ENCODE measurements at places on chromosomes 12 and 14.
A peak's percentile ranks its signal among the peaks of the same experiment; 100 is the strongest.

GRCh38 chr14:50822501-50823042, 8.4 kb downstream of the NIN start:
- DNase-seq = no peak

DNA sequence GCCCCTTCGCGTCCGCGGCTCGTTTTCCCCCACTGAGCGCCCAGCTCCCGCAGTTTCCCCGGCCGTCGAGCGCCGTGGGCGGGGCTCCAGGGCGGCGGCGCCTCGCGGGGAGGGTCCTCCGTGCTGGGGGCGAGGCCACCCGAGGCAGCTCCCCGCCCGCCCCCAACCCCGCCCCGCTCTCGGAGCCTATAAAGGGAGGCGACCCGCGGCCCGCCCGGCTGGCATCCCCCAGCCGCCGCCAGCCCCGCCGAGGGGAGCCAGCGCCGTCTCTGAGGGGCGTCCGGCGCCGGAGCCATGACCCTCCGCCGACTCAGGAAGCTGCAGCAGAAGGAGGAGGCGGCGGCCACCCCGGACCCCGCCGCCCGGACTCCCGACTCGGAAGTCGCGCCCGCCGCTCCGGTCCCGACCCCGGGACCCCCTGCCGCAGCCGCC, at the start of gene TAMALIN:
TAMALIN (plus strand) TSS at position 221 of the 432 bp plus-strand sequence; CDS start at position 295, 74 bp downstream.
- DNase-seq = peak; percentile 33

DNA sequence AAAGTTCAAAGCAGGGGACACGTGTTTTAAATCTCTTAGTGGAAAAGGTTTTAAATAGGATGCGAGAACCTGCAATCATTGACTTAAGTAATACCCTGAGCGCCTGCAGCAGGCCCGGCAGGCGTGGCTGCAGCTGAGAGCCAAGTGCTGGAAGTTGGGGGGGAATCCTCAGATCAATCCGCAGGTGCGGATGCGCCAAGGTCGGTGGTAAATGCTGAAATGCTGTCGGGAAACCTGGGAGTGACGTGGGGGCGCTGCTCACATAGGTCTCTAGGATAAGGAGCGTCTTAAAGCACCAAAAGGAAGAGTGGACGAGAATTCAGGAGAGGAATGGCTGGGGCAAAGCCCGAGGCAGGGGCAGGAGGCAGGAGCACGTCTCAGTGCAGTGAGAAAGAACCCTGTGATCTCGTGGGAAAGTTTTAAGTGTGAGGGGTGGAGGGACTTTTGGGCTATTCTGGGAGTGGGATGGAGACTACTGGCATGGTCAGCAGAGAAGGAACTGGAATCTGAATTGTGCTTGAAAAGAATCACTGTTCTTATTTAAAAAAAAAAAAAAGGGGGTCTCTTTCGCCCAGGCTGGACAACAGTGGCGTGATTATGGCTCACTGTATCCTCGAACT, 883 bp upstream of the CDCA4 start:
- DNase-seq = peak; percentile 65

DNA sequence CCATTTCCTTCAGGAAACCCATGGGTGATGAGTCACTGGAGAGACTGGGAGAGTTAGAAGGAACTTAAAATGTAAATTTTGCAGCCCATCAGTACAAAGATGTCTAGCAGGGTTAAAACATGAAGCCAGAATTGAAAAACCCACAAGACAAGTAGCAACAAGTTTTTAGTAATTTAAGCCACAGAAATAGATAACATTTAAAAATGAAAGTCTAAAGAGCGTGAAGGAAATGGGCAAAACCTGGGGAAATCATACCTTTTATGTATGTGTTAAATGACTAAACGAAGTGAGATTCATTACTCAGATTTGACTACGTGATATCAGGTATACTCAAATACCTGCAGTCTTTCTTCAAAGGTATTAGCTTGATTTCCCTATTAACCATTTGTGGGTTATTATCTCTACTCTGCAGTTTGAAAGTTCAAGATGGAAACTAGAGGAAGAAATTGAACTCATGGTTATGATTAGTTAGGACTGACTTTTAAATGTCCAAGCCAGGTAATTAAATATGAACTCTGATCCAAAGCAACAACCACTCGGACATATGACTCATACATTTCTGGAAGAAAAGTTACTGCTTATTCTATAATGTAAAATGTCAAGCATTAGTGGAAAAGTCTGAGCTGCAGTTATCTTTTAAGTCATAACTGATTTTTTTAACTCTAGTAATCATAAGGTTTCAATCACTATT, 84.1 kb downstream of the ITPR2 start:
- no peak for DNase-seq

DNA sequence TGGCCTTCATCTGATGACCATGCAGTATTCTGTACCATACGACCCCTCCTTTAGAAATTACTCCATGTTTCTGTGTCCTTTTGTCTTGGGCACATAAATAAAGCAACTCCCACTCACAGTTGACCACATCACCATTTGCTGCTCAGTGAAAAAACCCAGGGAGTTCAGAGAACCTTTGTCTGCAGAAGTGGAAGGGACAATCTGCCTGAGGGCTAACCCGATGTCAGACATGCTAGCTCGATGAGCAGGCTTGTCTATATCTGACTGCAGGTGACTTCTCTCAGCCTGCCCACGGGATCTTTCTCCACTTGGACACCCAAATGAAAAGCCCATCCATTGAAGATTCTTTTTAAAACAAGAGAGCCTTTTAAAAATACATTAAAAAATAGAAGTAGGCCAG, 45.7 kb upstream of the GRIP1 start:
- no peak for DNase-seq

GRCh38 chr12:9331218-9331626, 123.0 kb upstream of the PZP start:
- peak; percentile 41 for DNase-seq

DNA sequence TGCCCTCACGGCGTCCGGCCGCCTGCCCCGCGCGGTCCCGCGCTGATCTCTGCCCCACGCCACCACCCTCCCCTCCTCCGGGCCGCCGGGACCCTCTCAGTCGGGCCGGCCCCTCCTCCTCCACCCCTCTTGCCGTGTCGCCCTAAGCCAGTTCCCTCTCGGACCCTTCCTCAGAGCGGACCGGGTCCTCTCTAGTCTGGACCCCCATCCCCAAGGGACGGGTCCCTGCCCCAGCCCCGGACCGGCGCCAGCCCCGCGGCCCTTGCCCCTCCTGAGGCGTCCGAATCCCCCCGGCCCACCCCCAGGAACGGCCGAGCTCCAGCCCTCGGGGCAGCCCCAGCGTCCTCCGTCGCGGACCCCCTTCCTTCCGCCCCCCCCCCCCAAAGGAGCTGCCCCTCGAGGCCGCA, 485 bp downstream of the PPP4R4 start:
- no peak for DNase-seq

GRCh38 chr14:33676891-33677290, 274.0 kb downstream of the EGLN3 start:
- no peak for DNase-seq

DNA sequence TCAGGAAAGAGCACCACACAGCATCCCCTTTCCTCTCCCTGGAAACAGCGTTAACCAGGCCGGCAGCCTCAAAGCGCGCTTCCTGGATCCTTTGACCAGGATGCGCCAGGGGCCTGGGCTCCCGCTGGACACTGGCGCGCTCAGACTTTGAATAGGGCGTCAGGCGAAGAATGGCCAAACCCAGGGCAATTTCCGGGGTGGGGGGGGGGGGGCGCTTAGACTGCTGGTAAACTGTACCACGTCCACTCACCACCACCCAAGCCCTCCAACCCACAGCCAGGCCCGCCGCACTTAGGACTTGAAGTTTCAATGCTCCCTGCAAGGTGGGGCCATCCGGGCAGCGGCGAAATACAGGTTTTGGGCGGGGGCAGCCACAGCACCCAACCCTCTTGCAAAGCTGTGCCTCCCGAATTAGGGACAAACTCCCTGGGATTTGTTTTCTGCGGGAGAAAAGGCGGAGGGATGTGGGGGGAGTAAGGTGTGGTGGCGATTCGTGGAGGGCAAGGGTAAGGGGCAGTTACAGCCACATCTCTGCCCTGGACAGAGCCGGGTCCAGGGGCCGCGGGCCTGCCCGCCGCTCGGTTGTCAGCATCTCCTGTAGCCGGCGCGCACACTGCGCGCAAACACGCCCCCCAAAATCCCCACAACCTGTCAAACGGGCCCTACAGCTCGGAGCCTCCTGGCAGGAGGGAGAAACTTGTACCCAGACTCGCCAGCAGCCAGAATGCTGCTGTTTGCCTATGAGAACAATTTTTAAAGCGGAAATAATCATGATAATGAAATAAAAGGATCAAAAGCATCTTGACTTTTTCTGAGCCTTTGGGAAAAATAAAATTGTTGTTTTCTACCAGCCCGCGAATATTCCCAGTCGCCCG, 958 bp downstream of the RTN1 start:
- peak; percentile 26 for DNase-seq

- DNase-seq = no peak
These were observed 3.1 kb downstream of the DGKA start for GRCh38 chr12:55933799-55934742.

DNA sequence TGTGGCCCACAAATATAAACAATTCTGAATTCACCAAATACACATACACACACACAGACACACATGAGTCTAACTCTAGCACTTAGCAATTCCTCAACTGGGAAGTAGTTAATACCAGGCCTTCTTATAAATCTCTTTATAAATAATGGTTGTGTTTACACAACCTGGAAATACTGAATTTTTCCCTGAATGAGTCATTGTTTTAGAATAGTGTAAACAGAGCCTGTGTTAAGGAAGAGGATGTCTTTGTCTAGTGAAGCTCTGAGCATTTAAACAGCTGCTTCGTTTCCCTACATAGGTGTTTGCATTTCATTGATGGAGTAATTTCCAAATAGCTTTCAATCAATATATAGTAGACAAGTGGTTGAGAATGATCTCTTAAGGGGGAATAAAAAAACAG, 218.8 kb downstream of the BTG1 start:
- DNase-seq = peak; percentile 74

GRCh38 chr12:51548241-51548640, 42.8 kb upstream of the SCN8A start:
- DNase-seq = no peak

GRCh38 chr12:103858335-103858734, 17.3 kb upstream of the NT5DC3 start:
- no peak for DNase-seq

- DNase-seq = no peak
These were observed 55.4 kb upstream of the RNU6-8 start for GRCh38 chr14:32258336-32258993.

DNA sequence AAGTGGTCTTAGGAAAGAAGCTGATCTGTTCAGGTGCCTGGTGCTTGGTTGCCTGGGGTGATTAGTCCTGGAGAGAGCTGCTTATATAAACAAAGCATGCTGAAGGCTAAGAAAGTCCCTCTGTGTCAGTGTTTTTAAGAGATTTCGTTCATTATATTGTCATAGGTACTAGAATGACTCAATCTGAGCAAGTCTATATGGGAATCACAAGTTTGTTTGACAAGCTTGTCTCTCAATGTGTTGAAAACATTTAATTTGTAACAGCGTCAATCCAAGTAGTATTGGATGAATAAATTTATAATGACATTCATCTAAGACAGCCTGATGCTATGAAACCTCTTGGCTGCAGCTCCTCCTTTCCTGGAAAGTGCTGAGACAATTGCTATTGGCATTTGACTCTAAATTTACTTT, 256.3 kb downstream of the TMTC2 start:
- no peak for DNase-seq

GRCh38 chr14:29654901-29655550, 272.6 kb downstream of the PRKD1 start:
- DNase-seq = no peak

- no peak for DNase-seq
These were observed 119.8 kb downstream of the ARID2 start for GRCh38 chr12:45849289-45849688.
